ENCODE measurements at places on chromosomes 1 and 21. TPM values are rescaled to one million over a fixed set of nuclear protein-coding genes. Genes with fewer than 3 reads are reported as not detected.

PADI2 gene
- total RNA-seq: not detected

TNFRSF18 gene
- total RNA-seq: 47.8 TPM

SH2D2A gene
- total RNA-seq: 158 TPM

ZSWIM5 gene
- total RNA-seq: 0.10 TPM

GDAP2 gene
- 27.9 TPM for total RNA-seq

DOP1B gene
- 34.6 TPM for total RNA-seq

S1PR1 gene
- total RNA-seq: 191 TPM

CXADR gene
- 0.07 TPM for total RNA-seq

PCSK9 gene
- total RNA-seq: not detected

RBM11 gene
- 0.76 TPM for total RNA-seq

PRAMEF9 gene
- total RNA-seq: not detected

PSRC1 gene
- 0.74 TPM for total RNA-seq

FCRL4 gene
- not detected for total RNA-seq

FAM131C gene
- not detected for total RNA-seq

SPOCD1 gene
- total RNA-seq: 1.1 TPM

PSMD4 gene
- 91.6 TPM for total RNA-seq

CHD5 gene
- not detected for total RNA-seq

CA6 gene
- not detected for total RNA-seq

LCE2C gene
- total RNA-seq: not detected

IL12RB2 gene
- 43.5 TPM for total RNA-seq

UBL4B gene
- total RNA-seq: not detected

OR2L3 gene
- total RNA-seq: not detected

OR2M3 gene
- total RNA-seq: not detected

OLFML3 gene
- 0.64 TPM for total RNA-seq

FMO2 gene
- not detected for total RNA-seq

GBP5 gene
- 425 TPM for total RNA-seq

SPRR1B gene
- not detected for total RNA-seq

RORC gene
- 6.2 TPM for total RNA-seq

ADGRL4 gene
- not detected for total RNA-seq

ATP1A4 gene
- not detected for total RNA-seq

BEND5 gene
- 2.2 TPM for total RNA-seq

ARTN gene
- 1.5 TPM for total RNA-seq

CSMD2 gene
- not detected for total RNA-seq

DTL gene
- total RNA-seq: 4.7 TPM

HIVEP3 gene
- total RNA-seq: 17.2 TPM

PCAT6 gene
- not detected for total RNA-seq

SPATA17 gene
- not detected for total RNA-seq

AK2 gene
- total RNA-seq: 55.3 TPM

TAS1R3 gene
- total RNA-seq: 2.0 TPM

S100A7 gene
- total RNA-seq: not detected

AMIGO1 gene
- 6.6 TPM for total RNA-seq

ZNF648 gene
- total RNA-seq: not detected

HES3 gene
- total RNA-seq: not detected

KRTCAP2 gene
- total RNA-seq: 122 TPM

NBPF3 gene
- 2.9 TPM for total RNA-seq

LCE3E gene
- not detected for total RNA-seq

NPHS2 gene
- not detected for total RNA-seq

GUCA2A gene
- not detected for total RNA-seq

CLCNKB gene
- not detected for total RNA-seq

CFAP298 gene
- 21.8 TPM for total RNA-seq

TP73 gene
- not detected for total RNA-seq

SH3D21 gene
- total RNA-seq: 3.2 TPM

TNFRSF9 gene
- total RNA-seq: 30.9 TPM

CFAP141 gene
- not detected for total RNA-seq

MATN1 gene
- 1.9 TPM for total RNA-seq

KCND3 gene
- 0.07 TPM for total RNA-seq

Data from CD4-positive, CD25-positive, alpha-beta regulatory T cell (primary cell).